ENCODE measurements at places on chromosomes 11 and 22.

DNA sequence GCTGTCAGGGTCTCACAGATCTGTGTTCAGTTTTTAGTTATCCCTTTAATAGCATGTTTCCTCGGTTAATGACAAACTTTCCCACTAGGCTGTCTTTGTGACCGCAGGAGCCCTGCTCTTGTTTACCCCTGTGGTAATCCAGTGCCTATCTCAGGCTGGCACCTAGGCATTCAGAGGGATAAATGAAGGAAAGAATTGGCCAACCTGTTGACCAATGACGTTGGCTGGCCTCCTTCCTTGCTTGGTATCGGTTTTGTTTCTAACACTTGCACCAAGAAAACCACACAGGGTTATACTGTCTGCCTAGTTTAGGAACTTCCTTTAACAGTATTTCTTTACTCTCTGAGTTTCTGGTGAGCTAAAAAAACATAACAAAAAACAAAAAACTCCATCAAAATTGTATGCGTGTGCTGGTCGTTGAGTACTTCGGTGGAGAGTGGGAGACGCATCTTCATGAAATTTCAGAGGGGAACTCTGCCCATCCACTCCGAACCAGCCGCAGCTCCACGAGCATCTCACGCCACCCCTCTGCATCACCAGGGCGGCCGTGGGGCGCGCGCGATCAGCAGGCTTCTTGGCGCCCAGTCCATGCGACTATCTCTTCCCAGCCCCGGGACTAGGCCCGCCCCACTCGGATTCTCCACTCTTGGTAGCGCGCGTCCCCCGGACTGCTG, 563 bp upstream of the ENDOD1 start:
- H3K4me1 ChIP-seq = no peaks in the 10 kb centered on the region
- H3K4me3 ChIP-seq = peak overlapping the region; percentile 66
- H3K27ac ChIP-seq = no peak overlapping the region
- peaks cover 7% of the 10 kb centered on the region for H3K27me3 ChIP-seq
- H3K36me3 ChIP-seq = no peaks in the 10 kb centered on the region
- no peak for DNase-seq

DNA sequence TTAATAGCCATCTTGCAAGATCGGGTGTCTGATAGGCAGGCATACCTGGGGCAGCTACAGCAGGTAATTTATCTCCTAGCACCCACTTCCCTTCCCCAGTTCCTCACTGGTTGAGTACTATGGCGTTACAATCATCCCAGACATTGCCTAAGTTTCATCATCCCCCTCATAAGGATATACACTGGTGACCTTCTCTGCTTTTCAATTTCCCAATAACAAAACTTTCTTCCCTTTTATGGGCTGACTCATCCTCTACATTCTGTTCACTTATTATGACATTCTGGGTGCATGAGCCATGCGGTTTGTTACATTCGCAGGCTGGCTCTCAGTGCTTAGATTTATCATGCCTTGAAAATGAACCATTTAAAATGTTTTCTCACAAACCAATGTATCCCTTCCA, 5.0 kb upstream of the MRPL11 start:
- H3K36me3 ChIP-seq = no peaks in the 10 kb centered on the region
- H3K4me3 ChIP-seq = no peak overlapping the region
- H3K4me1 ChIP-seq = no peaks in the 10 kb centered on the region
- H3K27ac ChIP-seq = no peak overlapping the region
- DNase-seq = no peak

DNA sequence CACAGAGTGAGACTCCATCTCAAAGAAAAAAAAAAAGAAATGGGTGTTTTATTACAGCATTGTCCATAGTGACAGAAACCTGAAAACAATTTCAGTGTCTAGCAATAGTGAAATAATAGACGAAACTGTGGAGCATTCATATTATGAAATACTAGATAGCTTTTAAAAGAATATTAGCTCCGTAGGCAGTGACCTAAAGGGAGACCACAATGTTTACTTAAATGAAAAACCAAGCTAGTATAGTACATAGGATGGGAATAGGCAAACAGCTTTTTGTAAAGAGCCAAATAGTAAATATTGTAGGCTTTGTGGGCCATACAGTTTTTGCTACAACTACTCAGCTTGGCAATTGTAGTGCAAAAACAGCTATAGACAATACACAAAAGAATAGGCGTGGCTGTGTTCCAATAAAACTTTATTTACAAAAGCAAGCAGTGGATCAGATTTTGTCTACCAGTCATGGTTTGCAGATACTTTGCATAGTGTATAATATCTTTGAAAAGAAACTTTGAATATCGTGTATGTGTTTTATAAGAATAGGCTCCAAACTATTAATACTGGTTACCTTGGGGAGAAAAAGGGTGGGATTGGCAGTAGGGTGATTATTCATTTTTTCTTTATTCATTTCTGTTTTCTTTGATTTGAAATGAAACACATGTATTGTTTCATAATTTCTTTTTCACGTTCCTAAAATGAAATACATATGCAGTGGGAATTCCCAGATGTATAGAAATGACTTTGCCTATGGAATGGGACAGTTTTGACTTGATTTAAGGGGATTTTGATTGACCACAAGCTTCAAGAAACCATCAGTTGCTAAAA, 50.7 kb downstream of the PRR5L start:
- DNase-seq = no peak
- H3K27me3 ChIP-seq = no peaks in the 10 kb centered on the region
- H3K4me3 ChIP-seq = no peak overlapping the region
- H3K36me3 ChIP-seq = no peaks in the 10 kb centered on the region

DNA sequence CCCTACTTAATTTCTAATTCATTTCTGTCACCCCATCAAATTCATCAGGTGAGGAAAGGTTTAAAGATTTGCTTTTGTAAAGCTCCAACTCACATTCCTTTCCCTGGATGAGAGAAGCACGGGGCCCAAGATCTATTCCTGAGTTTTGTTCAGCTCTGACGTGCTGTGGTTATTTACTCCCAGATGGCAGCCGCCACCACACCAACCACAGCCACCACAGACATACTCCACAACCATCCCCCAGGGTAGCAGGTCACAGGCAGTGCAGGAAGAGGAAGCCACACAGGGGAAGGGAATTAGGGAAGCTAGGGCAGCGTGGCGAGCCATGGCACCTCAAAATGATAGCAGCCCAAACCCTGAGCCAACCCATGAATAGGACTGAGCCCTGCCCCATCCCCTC, 63.5 kb upstream of the CSNK2A3 start:
- H3K27me3 ChIP-seq = no peaks in the 10 kb centered on the region
- H3K4me3 ChIP-seq = no peak overlapping the region
- peak; percentile 71 for DNase-seq
- no peaks in the 10 kb centered on the region for H3K36me3 ChIP-seq
- no peak overlapping the region for H3K27ac ChIP-seq

GRCh38 chr11:58059007-58059350, 28.2 kb downstream of the OR6Q1 start:
- peaks cover 14% of the 10 kb centered on the region for H3K4me1 ChIP-seq
- no peaks in the 10 kb centered on the region for H3K36me3 ChIP-seq
- no peaks in the 10 kb centered on the region for H3K27me3 ChIP-seq
- DNase-seq = peak; percentile 93

GRCh38 chr11:21198498-21198897, 529.1 kb downstream of the NELL1 start:
- H3K4me3 ChIP-seq = no peak overlapping the region
- no peaks in the 10 kb centered on the region for H3K4me1 ChIP-seq
- no peaks in the 10 kb centered on the region for H3K36me3 ChIP-seq
- H3K27me3 ChIP-seq = no peaks in the 10 kb centered on the region
- no peak for DNase-seq

- H3K27me3 ChIP-seq = no peaks in the 10 kb centered on the region
- H3K27ac ChIP-seq = no peak overlapping the region
- peaks cover 6% of the 10 kb centered on the region for H3K36me3 ChIP-seq
- H3K4me3 ChIP-seq = no peak overlapping the region
- no peak for DNase-seq
These were observed 8.7 kb downstream of the IFT27 start for GRCh38 chr22:36767035-36767775.

DNA sequence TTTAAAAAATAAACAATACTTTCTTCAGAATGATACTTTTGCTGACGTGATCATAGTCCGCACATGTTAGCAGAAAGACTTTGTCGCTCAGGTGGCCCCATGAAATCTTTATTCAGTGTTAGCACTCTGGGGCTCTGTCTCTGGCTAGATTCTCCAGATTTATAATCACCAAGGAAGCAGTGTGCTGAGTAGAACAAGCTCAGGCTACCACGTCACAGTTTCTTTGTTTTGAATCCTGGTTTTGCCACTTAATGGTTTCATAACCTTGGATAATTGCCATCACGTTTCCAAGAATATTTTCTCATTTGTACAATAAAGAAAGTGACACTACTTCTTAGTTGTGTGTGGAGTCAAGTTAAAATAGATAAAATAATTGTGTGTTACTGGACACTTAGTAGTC, 3.9 kb upstream of the MUC15 start:
- no peak overlapping the region for H3K4me3 ChIP-seq
- no peaks in the 10 kb centered on the region for H3K27me3 ChIP-seq
- H3K36me3 ChIP-seq = no peaks in the 10 kb centered on the region
- H3K4me1 ChIP-seq = no peaks in the 10 kb centered on the region
- no peak overlapping the region for H3K27ac ChIP-seq

DNA sequence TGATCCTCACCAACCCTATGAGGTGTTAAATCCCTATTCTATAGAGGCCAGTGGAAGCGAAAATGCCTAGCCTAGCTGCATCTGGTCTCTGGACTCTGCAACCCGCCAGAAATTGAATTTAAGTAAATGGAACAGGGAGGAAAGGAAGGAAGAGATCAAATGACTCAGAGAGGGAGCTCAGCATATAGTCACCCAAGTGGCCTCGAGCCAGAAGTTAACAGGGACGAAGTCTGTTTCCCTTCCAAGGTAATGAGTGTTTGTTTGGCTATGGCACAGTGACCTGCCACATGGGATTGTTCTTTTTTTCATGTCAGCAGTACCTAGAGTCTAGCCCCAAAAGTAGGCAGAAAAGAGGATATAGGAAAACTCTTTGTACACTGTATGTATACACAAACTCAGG, 66.3 kb downstream of the PAK1 start:
- no peaks in the 10 kb centered on the region for H3K27me3 ChIP-seq
- no peak overlapping the region for H3K4me3 ChIP-seq
- peak; percentile 11 for DNase-seq
- H3K4me1 ChIP-seq = no peaks in the 10 kb centered on the region

DNA sequence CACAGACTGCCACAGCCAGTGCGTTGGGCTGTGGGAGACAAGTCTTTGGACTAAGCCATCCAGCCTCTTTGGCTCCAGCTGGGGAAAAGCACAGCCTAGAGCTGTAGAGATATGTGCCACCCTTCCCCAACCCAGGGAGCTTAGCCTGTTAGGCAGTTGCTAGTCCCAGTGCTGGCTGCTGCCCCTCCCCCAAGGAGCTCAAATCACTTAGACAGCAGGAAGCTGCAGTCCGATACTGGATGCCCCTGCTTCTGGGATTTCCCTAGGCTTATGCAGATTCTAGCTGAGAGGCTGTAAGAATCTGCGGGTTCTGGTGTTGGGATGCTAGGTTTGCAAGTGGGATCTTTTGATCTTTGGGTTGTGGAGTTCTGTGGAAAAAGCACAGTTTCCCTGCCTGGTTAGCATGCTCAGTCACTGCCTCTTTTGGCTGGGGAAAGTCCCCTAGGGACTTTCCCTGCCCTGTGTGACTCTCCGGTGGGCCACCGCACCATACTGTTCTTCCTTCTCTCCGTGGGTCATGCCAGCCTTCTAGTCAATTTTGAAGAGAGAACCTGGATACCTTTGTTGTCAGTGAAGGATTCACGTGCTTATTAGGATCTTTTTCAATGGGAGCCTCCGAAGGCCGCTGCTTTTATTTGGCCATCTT, 792.0 kb downstream of the KCNA4 start:
- no peak overlapping the region for H3K4me3 ChIP-seq
- H3K27me3 ChIP-seq = no peaks in the 10 kb centered on the region
- no peak overlapping the region for H3K27ac ChIP-seq
- no peaks in the 10 kb centered on the region for H3K36me3 ChIP-seq
- no peaks in the 10 kb centered on the region for H3K4me1 ChIP-seq
- peak; percentile 7 for DNase-seq

- no peak overlapping the region for H3K27ac ChIP-seq
- no peaks in the 10 kb centered on the region for H3K27me3 ChIP-seq
- no peak for DNase-seq
- H3K36me3 ChIP-seq = no peaks in the 10 kb centered on the region
- peaks cover 10% of the 10 kb centered on the region for H3K4me1 ChIP-seq
These were observed 56.7 kb downstream of the TECTA start for GRCh38 chr11:121157756-121158155.

- no peak for DNase-seq
- H3K36me3 ChIP-seq = no peaks in the 10 kb centered on the region
- peak overlapping the region; percentile 14 for H3K4me3 ChIP-seq
- H3K27ac ChIP-seq = no peak overlapping the region
- peaks cover 4% of the 10 kb centered on the region for H3K4me1 ChIP-seq
These were observed 51.8 kb downstream of the SLC22A12 start for GRCh38 chr11:64642871-64643255.

- H3K4me3 ChIP-seq = no peak overlapping the region
- H3K27ac ChIP-seq = no peak overlapping the region
- H3K27me3 ChIP-seq = peaks cover 100% of the 10 kb centered on the region
These were observed 1.6 kb downstream of the PAX6 start for GRCh38 chr11:31809541-31809856.

DNA sequence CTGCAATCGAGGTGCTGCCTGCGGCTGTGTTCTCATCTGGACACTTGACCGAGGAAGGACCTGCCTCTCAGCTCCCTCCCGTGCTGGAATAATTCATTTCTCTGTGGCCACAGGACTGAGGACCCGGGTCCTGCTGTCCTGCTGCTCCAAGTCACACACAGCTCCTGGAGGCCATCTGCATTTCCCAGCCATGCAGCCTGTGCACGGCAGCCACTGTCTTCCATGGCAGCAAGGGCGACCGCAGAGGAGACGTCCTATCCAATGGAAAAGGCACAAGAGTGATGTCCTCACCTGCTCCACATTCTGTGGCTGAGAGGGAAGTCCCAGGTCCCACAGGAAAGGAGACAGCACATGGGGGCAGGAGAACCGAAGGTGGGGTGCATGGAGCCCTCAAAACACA, 495.8 kb downstream of the BRD1 start:
- no peaks in the 10 kb centered on the region for H3K36me3 ChIP-seq
- no peak overlapping the region for H3K4me3 ChIP-seq
- no peaks in the 10 kb centered on the region for H3K4me1 ChIP-seq
- H3K27ac ChIP-seq = no peak overlapping the region
- no peaks in the 10 kb centered on the region for H3K27me3 ChIP-seq

DNA sequence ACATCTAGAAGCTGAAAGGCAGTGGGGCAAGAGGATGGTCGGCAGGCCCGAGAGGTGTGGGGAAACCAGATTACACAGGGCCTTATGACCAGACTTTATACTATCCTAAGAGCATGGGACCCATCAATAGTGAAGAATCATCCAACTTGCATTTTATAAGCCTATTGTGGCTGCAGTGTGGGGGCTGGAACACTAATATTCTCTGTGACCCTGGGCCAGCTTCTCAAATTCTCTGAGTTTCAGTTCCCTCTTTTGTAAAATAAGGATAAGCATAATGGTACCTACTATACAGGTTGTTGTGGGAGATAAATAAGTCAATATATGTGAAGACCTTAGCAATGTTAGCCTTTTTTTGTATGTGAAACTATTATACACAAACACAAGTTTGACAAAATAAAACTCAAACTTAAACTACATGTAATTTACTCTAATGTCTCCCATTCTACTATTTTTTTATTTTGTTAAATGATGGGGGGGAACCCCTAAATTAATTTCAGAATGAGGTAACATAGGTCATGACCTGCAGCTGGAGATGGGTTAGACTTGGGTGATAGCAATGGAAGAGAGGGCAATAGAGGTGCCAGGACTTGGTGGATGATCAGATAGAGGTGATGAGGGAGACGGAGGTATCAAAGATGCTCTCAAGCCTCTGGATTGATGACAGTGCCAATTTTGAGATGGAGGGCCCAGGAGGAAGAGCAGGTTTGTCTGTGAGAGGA, 30.1 kb downstream of the SMCO4 start:
- H3K36me3 ChIP-seq = no peaks in the 10 kb centered on the region
- H3K27ac ChIP-seq = no peak overlapping the region
- no peaks in the 10 kb centered on the region for H3K27me3 ChIP-seq
- peaks cover under 1% of the 10 kb centered on the region for H3K4me1 ChIP-seq
- no peak overlapping the region for H3K4me3 ChIP-seq

All from cardiac muscle cell (in vitro differentiated cells and primary cell).